ENCODE measurements at places on chromosomes 6 and 20.
A peak's percentile ranks its signal among the peaks of the same experiment; 100 is the strongest.

GRCh38 chr20:25309395-25310267, 61.7 kb downstream of the PYGB start:
- no peak for DNase-seq

DNA sequence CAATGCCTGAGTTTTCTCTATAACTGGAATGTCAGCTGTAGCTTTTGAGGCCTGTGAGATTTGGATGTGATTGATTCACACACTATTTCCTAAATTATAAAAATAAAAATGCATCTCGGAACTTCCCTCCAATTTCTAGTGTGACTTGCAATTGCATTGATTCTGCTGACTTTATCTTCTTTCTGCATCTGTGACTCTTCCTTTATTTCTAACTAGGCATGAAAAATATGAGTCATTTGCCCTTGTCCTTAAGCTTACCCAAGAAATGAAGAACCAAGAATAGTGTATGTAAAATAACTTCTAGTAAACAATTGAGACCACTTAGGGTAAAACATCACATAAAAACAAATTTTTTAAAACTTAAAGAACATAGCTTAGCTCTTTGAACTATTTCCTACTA, 12.9 kb downstream of the OR2J2 start:
- no peak for DNase-seq

GRCh38 chr20:61970357-61970756, 95.3 kb downstream of the TAF4 start:
- DNase-seq, result no peak

DNA sequence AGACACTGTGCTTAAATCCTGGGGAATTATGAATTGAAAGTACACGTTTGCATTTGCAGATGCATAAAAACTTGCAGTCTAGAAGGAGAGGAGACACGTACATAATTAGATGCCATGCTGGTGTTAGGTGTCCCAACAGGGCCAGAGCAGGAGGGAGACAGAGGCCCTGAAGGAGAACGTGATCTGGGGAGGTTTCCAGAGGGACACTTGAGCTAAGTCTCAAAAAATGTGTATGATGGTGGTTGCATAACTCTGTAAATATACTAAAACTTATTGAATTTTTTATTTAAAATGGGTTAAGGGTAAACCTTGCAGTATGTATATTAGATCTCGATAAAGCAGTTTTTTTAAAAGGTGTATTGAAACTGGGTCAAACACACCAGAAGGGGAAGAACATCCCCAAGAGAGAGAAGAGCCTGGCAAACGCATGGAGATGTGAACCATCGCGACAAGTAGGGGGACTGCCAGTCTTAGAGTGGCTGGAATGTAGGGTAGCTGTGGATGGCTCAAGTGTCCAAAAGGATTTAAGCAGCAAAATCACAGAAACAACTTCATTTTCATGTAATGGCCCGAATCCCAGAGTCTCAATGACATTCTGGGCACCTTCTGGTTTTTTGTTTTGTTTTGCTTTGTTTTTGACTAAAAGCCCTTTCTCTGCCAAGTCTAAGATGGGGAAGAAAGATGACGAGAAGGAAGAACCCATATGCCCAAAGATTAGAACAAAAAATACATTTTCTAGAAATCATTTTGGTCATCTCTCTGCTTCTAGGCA, 15.3 kb downstream of the TRAF3IP2 start:
- DNase-seq, result peak; percentile 55

All from NCI-H446 treated with DMSO at 0.1 percent for 48 hours (cell line).